ENCODE measurements at places on chromosomes 13 and 19. TPM values are rescaled to one million over a fixed set of nuclear protein-coding genes. Genes with fewer than 3 reads are reported as not detected.

- H3K27ac ChIP-seq, result no peak overlapping the region
- DNase-seq, result no peak
- peaks cover 9% of the 10 kb centered on the region for H3K27me3 ChIP-seq
- H3K36me3 ChIP-seq, result no peaks in the 10 kb centered on the region
These were observed 111.3 kb upstream of the EDNRB start for GRCh38 chr13:78029901-78030300.

GRCh38 chr13:26787961-26788360, 27.4 kb upstream of the GPR12 start:
- H3K27ac ChIP-seq, result no peak overlapping the region
- no peaks in the 10 kb centered on the region for H3K36me3 ChIP-seq
- H3K27me3 ChIP-seq, result peaks cover 10% of the 10 kb centered on the region
- peaks cover 3% of the 10 kb centered on the region for H3K4me1 ChIP-seq
- H3K4me3 ChIP-seq, result no peak overlapping the region

ZNF471 gene
- total RNA-seq, result 0.05 TPM

DNA sequence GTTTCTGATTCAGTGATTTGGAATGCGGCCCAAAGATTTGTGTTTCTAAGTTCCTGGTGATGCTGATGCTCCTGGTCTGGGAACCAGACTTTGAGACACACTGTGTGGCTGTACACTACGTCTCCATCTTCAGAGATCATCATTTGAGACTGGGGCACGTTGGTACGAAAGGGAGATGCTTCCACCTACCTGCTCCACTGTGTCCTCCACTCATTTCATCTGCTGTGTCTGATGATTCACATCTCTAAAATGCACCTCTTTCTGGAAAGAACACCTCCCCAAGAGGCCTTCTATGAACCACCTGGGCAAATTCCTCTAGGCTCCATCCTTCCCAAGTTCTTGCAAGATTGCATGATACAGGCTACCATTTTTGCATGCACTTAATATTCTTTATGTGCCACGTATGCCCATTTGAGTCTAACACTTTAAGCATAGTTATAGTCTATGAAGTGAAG, 58.6 kb downstream of the ERCC5 start:
- H3K4me1 ChIP-seq, result no peaks in the 10 kb centered on the region
- H3K27ac ChIP-seq, result no peak overlapping the region
- H3K4me3 ChIP-seq, result no peak overlapping the region
- peaks cover 9% of the 10 kb centered on the region for H3K27me3 ChIP-seq

DNA sequence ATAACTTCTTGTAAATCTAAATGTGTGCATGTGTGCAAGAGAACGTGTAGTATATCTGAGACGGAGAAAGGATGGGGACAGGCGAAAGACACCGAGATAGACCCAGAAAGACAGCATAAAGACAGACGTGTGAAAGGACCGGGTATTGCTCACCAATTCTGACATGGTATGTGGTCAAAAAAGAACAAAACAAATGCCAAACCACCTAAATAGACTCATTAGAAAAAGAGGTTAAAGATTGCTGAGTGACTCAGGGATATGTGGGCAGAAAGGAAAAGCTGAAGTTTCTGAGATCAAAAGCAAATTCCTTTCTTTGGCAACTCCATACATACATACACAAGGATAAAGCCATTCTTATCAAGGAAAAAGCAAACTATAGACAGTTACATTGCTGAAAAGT, 179.7 kb upstream of the TSC22D1 start:
- H3K27ac ChIP-seq, result no peak overlapping the region
- no peak overlapping the region for H3K4me3 ChIP-seq
- H3K27me3 ChIP-seq, result peaks cover 3% of the 10 kb centered on the region
- H3K36me3 ChIP-seq, result no peaks in the 10 kb centered on the region

GRCh38 chr13:95652244-95652764, 7.8 kb upstream of the DZIP1 start:
- H3K4me1 ChIP-seq, result no peaks in the 10 kb centered on the region
- H3K27ac ChIP-seq, result no peak overlapping the region
- no peaks in the 10 kb centered on the region for H3K36me3 ChIP-seq
- peaks cover 20% of the 10 kb centered on the region for H3K27me3 ChIP-seq

DNA sequence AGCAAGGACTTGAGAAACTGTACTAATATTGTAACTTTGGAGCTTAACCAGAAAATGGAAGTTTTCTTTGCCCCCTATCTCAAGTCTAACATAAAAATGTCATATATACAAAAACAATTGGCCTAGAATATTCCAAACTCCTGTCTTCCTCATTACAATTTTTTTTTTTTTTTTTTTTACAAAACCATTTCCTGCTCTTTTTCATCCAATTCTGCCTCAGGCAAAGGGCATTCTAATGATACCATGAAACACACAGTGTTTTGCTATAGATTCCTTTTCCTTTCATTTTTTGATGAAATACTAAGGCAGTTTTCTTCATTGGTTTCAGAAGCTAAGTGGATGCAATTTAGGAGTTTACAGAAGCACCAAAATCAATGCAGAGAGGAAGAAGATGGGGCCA, 119.7 kb downstream of the LHFPL6 start:
- no peaks in the 10 kb centered on the region for H3K27me3 ChIP-seq
- H3K4me3 ChIP-seq, result no peak overlapping the region
- no peaks in the 10 kb centered on the region for H3K36me3 ChIP-seq
- H3K27ac ChIP-seq, result no peak overlapping the region
- no peaks in the 10 kb centered on the region for H3K4me1 ChIP-seq

- no peak overlapping the region for H3K27ac ChIP-seq
- H3K4me3 ChIP-seq, result peak overlapping the region; percentile 85
- no peaks in the 10 kb centered on the region for H3K36me3 ChIP-seq
- DNase-seq, result peak; percentile 27
These were observed 40.9 kb downstream of the DEDD2 start for GRCh38 chr19:42176649-42176989.

DNA sequence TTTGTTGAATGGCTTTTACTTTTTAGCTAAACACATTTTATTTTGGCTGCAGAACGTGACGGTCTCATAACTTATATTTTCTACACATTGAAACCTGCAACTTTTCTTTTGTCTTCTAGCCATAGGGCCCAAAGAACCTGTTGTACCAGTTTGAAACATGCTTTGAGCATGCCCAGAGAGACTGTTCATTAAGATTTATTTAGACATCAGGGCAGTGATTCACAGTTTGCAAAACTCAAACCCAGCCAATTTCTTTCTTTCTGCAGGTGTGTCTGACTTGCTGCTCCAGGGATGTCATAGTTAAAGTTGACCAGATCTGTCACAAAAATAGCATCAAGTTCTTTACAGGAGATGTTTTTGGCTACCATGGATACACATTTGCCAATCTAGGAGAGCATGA, 22.0 kb downstream of the SAE1 start:
- H3K27ac ChIP-seq, result peak overlapping the region; percentile 46
- no peaks in the 10 kb centered on the region for H3K27me3 ChIP-seq
- H3K36me3 ChIP-seq, result peaks cover 81% of the 10 kb centered on the region
- H3K4me3 ChIP-seq, result no peak overlapping the region

- H3K36me3 ChIP-seq, result peaks cover 78% of the 10 kb centered on the region
- DNase-seq, result no peak
- H3K27ac ChIP-seq, result no peak overlapping the region
- H3K4me3 ChIP-seq, result no peak overlapping the region
These were observed 4.6 kb upstream of the ERVK3-1 start for GRCh38 chr19:58300620-58301019.

GRCh38 chr19:2375353-2376121, 15.5 kb downstream of the TMPRSS9 start:
- no peak overlapping the region for H3K4me3 ChIP-seq
- no peak overlapping the region for H3K27ac ChIP-seq
- peaks cover 1% of the 10 kb centered on the region for H3K4me1 ChIP-seq
- peaks cover 9% of the 10 kb centered on the region for H3K36me3 ChIP-seq
- no peak for DNase-seq

GRCh38 chr13:109677206-109677605, 109.2 kb downstream of the IRS2 start:
- H3K4me1 ChIP-seq, result no peaks in the 10 kb centered on the region
- DNase-seq, result no peak
- no peak overlapping the region for H3K27ac ChIP-seq
- H3K36me3 ChIP-seq, result no peaks in the 10 kb centered on the region
- H3K27me3 ChIP-seq, result no peaks in the 10 kb centered on the region

- H3K27me3 ChIP-seq, result no peaks in the 10 kb centered on the region
- H3K4me3 ChIP-seq, result no peak overlapping the region
- no peaks in the 10 kb centered on the region for H3K4me1 ChIP-seq
- DNase-seq, result no peak
- H3K36me3 ChIP-seq, result peaks cover 6% of the 10 kb centered on the region
These were observed 7.8 kb downstream of the ABCA7 start for GRCh38 chr19:1047696-1048147.

DNA sequence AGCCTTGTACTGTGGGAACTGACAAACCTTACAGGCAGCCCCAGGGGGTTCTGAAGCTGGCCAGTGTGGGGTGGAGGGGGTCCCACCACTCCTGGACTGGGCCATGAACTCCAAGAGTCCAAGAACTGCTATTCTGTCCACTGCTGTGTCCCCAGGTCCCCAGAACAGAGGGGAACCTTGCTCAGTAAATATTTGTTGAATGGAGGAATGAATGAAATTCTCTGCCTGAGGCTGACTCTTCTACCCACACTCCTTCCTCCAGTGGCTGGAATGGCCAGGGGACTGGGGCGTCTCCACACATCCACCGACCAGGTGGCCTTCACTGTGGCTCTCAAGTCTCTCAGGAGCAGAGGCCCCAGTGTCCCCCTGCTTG, 11.6 kb downstream of the WIZ start:
- H3K4me1 ChIP-seq, result peaks cover 9% of the 10 kb centered on the region
- no peak overlapping the region for H3K4me3 ChIP-seq
- H3K27ac ChIP-seq, result no peak overlapping the region
- DNase-seq, result no peak
- H3K27me3 ChIP-seq, result no peaks in the 10 kb centered on the region

GRCh38 chr13:83355041-83355440, 527.2 kb downstream of the SLITRK1 start:
- no peaks in the 10 kb centered on the region for H3K27me3 ChIP-seq
- H3K36me3 ChIP-seq, result no peaks in the 10 kb centered on the region
- no peaks in the 10 kb centered on the region for H3K4me1 ChIP-seq
- DNase-seq, result no peak

DNA sequence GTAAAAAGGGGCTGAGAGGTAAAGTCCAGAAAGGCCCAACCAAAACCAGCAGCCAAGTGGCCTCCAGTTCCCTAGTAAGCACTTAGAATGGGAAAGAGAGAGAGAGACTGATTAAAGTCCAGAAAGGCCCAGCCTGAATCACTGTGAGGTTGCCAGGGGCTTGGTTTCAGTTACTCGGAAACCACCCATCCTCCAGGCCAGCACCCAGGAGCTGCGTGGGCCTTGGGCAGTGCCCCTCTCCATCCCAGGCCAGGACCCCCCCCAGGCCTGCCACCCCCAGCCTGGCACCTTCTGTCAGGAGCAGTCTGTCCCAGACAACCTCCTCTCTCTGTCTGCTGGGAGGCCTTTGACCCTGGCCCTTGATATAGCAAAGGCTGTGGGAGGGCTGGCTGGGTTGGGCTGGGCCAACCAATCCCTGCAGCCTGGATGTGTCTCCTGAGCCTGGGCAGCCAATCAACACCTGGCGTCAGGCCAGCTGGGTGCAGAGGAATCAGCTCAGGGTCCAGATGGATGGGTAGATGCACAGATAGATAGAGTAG, at the start of gene CYP4F2:
Gene CYP4F2, minus strand, starts transcription at position 337 of the 539 bp plus-strand sequence. CDS start 463 bp downstream, outside the sequence.
- H3K27ac ChIP-seq, result no peak within 1 kb of the TSS
- peaks cover 2% of the 10 kb centered on the region for H3K4me1 ChIP-seq
- no peaks in the 10 kb centered on the region for H3K36me3 ChIP-seq
- no peak for DNase-seq
- H3K27me3 ChIP-seq, result peaks cover 23% of the 10 kb centered on the region
- no peak within 1 kb of the TSS for H3K4me3 ChIP-seq

PGLYRP2 gene
- total RNA-seq, result not detected
